ENCODE measurements at places on chromosomes 16 and 17.

GRCh38 chr16:79543219-79543618, 57.3 kb downstream of the MAF start:
- no peaks in the 10 kb centered on the region for H3K27me3 ChIP-seq
- H3K4me3 ChIP-seq = no peak overlapping the region
- H3K36me3 ChIP-seq = no peaks in the 10 kb centered on the region
- H3K27ac ChIP-seq = no peak overlapping the region

- peak overlapping the region; percentile 34 for H3K4me3 ChIP-seq
- no peaks in the 10 kb centered on the region for H3K27me3 ChIP-seq
- peaks cover 6% of the 10 kb centered on the region for H3K36me3 ChIP-seq
- peak overlapping the region; percentile 92 for H3K27ac ChIP-seq
- peaks cover 26% of the 10 kb centered on the region for H3K4me1 ChIP-seq
Observed at GRCh38 chr16:68236826-68237242, 907 bp upstream of the ESRP2 start.

- no peak for DNase-seq
- no peak overlapping the region for H3K4me3 ChIP-seq
- H3K4me1 ChIP-seq = peaks cover 6% of the 10 kb centered on the region
- no peak overlapping the region for H3K27ac ChIP-seq
- H3K27me3 ChIP-seq = no peaks in the 10 kb centered on the region
- H3K36me3 ChIP-seq = no peaks in the 10 kb centered on the region
Observed at GRCh38 chr16:53913920-53914319, 210.0 kb downstream of the FTO start.

DNA sequence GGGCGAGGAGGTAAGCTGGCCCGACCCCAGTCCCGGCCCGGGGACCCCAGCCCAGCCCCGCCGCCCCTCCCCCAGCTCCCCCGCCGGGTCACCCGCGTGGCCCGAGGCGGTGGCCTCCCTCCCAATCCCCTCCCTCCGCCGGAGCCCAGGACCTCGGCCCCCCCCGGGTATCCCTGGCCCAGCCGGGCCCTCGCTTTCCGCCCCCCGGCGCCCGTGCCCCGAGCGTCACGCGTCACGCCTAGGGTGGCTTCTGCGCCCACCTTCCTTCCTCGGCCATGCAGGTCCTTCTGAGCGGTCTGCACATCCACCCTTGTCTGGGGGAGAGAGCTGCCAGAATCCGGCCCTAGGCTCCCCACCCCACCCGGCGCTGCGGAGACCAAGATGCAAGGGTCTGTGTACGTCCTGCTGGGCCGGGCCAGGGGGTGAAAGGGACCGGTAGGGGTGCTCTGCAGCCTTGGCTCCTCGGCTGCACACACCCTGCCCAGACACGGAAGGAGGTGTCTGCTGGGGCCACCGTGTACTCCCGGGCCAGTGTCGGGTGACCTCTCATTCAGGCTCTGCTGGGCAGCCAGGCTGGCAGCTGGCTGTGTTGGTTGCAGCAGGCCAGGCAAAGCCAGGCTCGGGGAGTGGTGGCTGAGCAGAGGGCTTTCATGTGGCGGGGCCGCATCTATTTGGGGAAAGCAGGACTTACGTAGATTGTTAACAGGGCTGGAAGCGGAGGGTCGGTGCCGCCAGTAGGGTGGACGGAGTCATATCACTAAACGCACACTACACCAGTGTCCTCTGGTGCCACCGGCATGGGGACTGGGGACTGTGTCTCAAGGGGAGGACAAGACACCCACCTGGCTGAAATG, 754 bp downstream of the RAB11FIP4 start:
- no peak overlapping the region for H3K4me3 ChIP-seq
- H3K36me3 ChIP-seq = no peaks in the 10 kb centered on the region
- no peak for DNase-seq
- no peak overlapping the region for H3K27ac ChIP-seq

- H3K27me3 ChIP-seq = no peaks in the 10 kb centered on the region
- no peak overlapping the region for H3K27ac ChIP-seq
- no peaks in the 10 kb centered on the region for H3K36me3 ChIP-seq
- H3K4me1 ChIP-seq = no peaks in the 10 kb centered on the region
- no peak for DNase-seq
Observed at GRCh38 chr16:50474138-50474537, 74.1 kb upstream of the NKD1 start.

GRCh38 chr16:2776500-2777139, 460 bp downstream of the ELOB start:
- peak overlapping the region; percentile 98 for H3K4me3 ChIP-seq
- DNase-seq = no peak
- peaks cover 20% of the 10 kb centered on the region for H3K4me1 ChIP-seq
- H3K27me3 ChIP-seq = no peaks in the 10 kb centered on the region
- peaks cover 6% of the 10 kb centered on the region for H3K36me3 ChIP-seq

DNA sequence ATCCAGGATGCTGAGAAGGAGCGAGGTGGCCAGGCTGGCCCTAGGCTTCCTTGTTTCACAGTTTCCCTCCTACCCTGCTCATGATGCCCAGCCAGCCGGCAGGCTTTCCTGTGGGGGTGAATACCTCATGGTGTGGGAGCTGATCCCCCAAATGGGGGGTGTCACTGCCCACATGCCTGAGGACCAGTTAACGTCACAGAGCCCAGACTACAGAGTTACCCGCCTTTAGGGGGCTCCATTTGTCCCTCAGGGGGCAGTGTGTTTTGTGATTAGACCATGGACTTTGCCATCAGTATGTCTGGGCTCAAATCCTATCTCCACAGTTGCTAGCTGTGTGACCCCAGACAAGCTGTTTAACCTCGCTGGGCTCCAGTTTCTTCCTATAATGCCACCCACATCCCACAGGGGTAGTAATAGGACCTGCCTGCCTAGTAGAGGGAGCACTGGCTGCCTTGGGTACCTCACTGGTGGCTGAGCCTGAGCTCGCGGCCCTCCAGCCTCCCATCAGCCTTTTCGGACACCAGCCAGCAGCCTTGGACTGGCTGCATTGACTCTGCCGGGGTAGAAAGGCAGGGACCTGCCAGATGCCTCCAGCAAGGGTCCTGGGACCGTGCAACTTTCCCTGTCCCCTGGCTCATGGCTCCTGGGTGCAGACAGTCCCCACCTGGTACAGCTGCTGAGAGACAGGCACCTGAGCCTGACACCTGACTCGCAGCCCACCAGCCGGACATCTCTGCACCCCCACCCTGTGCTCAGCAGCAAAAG, 87.5 kb upstream of the GSE1 start:
- H3K27me3 ChIP-seq = no peaks in the 10 kb centered on the region
- H3K27ac ChIP-seq = no peak overlapping the region
- no peak for DNase-seq
- peaks cover 34% of the 10 kb centered on the region for H3K4me1 ChIP-seq
- no peak overlapping the region for H3K4me3 ChIP-seq

DNA sequence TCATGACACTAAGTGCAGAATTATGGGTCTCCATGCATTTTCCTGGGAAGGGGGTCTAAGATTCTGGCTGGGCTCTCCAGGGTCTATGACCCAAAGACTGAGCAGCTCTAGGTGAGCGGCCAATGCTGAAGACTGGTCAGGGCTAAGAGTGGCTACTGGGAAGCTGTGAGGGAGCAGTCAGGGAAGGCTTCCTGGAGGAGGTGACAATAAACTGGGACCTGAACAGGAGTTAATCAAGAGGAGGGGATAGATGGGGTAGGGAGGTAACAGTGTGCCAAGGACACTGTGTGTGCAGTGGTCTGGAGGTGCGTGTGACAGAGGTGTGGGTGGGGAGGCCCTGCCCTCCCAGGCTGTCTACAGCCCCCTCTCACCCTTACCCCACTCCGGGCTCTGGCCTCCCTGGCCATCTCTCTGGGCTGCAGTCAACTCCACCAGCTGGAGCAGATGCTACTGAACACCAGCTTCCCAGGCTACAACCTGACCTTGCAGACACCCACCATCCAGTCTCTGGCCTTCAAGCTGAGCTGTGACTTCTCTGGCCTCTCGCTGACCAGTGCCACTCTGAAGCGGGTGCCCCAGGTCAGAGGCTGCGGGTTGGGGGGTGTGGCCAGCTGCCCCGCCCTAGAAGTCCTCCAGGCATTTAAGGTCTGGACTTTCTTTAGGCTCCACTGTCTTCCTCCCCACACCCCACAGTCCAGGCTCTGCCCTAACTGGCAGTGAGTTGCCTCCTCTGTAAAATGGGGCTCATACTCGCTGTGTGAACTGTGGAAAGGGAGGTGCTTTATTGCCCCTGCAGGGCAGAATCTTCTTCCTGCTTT, 20.4 kb downstream of the ADGRG5 start:
- DNase-seq = no peak
- H3K36me3 ChIP-seq = no peaks in the 10 kb centered on the region
- no peaks in the 10 kb centered on the region for H3K27me3 ChIP-seq
- no peak overlapping the region for H3K4me3 ChIP-seq
- H3K27ac ChIP-seq = no peak overlapping the region

DNA sequence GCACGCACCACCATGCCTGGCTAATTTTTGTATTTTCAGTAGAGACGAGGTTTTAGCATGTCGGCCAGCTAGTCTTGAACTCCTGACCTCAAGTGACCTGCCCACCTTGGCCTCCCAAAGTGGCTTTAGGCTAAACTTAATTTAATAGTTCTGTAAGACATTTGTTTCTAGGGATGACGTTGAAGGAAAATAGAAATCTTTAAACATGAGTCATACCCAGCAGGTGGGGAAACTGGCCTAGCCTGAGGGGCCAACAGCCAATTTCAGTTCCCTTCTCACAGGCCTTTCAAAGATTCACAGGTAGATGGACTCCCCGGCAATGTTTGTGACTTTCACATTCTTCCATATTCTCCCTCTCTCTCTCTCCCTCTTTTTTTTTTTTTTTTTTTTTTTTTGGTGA, 18.1 kb upstream of the ITPRIPL2 start:
- H3K4me1 ChIP-seq = peaks cover 4% of the 10 kb centered on the region
- H3K27ac ChIP-seq = no peak overlapping the region
- H3K36me3 ChIP-seq = no peaks in the 10 kb centered on the region
- H3K4me3 ChIP-seq = no peak overlapping the region

- H3K4me1 ChIP-seq = no peaks in the 10 kb centered on the region
- H3K27me3 ChIP-seq = no peaks in the 10 kb centered on the region
- H3K4me3 ChIP-seq = no peak overlapping the region
- no peak for DNase-seq
- no peaks in the 10 kb centered on the region for H3K36me3 ChIP-seq
Observed at GRCh38 chr16:15770512-15770911, 86.3 kb downstream of the MYH11 start.

GRCh38 chr17:43406676-43407645, 8.2 kb downstream of the ARL4D start:
- H3K4me3 ChIP-seq = no peak overlapping the region
- H3K27me3 ChIP-seq = no peaks in the 10 kb centered on the region
- H3K27ac ChIP-seq = no peak overlapping the region
- no peak for DNase-seq

- no peak overlapping the region for H3K27ac ChIP-seq
- H3K27me3 ChIP-seq = no peaks in the 10 kb centered on the region
- H3K4me1 ChIP-seq = peaks cover 13% of the 10 kb centered on the region
- H3K4me3 ChIP-seq = no peak overlapping the region
Observed at GRCh38 chr16:71648162-71648561, 22.2 kb downstream of the MARVELD3 start.

GRCh38 chr17:32971171-32971570, 20.5 kb upstream of the SPACA3 start:
- H3K36me3 ChIP-seq = no peaks in the 10 kb centered on the region
- peaks cover 27% of the 10 kb centered on the region for H3K4me1 ChIP-seq
- peak; percentile 87 for DNase-seq
- H3K4me3 ChIP-seq = no peak overlapping the region
- H3K27ac ChIP-seq = peak overlapping the region; percentile 65
- H3K27me3 ChIP-seq = no peaks in the 10 kb centered on the region

- H3K4me3 ChIP-seq = no peak overlapping the region
- no peaks in the 10 kb centered on the region for H3K4me1 ChIP-seq
- H3K36me3 ChIP-seq = no peaks in the 10 kb centered on the region
- no peak overlapping the region for H3K27ac ChIP-seq
Observed at GRCh38 chr17:50495918-50496317, 12.3 kb upstream of the MYCBPAP start.

DNA sequence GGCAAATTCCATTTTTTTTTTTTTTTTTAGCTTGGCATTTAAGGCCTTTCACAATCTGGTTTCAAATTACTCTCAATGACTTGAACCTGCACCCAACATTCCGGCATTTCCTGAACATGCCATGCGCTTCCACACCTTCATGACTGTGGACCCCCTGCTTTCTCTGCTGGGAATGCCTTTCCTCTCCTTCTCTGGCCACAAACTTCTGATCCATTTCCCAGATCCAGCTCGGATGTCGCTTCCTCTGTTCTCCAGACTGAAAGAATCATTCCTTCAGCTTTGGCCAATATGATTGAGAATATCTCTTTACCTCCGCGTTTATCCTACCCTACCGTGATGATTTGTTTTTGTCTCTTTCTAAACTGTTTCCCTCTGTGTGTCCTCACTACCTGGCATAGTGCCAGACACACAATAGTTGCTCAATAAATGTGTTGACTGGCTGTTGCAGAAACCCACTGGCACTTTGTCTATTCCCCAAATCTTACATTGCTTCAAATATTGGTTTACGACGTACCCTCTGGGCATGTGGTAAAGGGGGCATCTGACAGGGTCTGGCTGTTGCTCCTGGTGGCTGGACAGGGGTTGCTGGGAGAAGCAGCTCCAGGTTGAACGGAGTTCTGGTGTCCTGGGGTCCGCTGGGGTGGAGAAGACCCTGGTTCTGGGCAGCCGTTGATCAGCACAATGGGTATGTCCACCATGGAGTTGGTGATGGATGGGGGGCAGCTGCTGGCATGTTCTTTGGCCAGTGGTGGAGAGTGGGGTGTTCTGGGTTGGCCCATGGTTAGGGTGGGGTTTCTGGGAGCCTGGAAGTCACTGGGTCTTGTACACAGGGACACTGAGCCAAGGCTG, 14.7 kb downstream of the TNS4 start:
- H3K27ac ChIP-seq = no peak overlapping the region
- H3K4me1 ChIP-seq = no peaks in the 10 kb centered on the region
- no peaks in the 10 kb centered on the region for H3K36me3 ChIP-seq
- DNase-seq = no peak

GRCh38 chr17:82394278-82394677, 22.7 kb downstream of the UTS2R start:
- no peaks in the 10 kb centered on the region for H3K4me1 ChIP-seq
- H3K36me3 ChIP-seq = no peaks in the 10 kb centered on the region
- no peak overlapping the region for H3K4me3 ChIP-seq
- H3K27ac ChIP-seq = no peak overlapping the region

- H3K36me3 ChIP-seq = no peaks in the 10 kb centered on the region
- no peaks in the 10 kb centered on the region for H3K27me3 ChIP-seq
- peak overlapping the region; percentile 92 for H3K4me3 ChIP-seq
- peak; percentile 77 for DNase-seq
- peaks cover 52% of the 10 kb centered on the region for H3K4me1 ChIP-seq
Observed at GRCh38 chr17:2400474-2400866, 390 bp downstream of the MNT start.

DNA sequence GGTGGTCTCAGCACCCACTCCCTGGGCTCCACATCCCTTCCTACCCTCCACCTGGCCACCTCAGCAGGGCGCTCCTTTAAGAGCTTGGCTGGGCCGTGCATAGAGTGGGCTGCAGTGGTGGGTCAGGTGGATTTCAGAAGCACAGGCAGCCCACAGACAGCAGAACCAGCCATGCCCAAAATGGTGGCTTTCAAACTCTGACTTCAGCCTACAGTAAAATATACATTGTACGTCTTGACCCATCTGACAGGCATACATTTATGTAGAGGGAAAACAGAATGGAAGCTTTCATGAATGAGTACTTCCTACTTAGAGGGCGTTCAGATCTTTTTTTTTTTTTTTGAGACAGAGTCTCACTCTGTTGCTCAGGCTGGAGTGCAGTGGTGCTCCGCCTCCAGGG, 26.0 kb upstream of the LASP1NB start:
- H3K27ac ChIP-seq = no peak overlapping the region
- H3K27me3 ChIP-seq = no peaks in the 10 kb centered on the region
- no peaks in the 10 kb centered on the region for H3K4me1 ChIP-seq
- no peak for DNase-seq
- no peak overlapping the region for H3K4me3 ChIP-seq
- H3K36me3 ChIP-seq = peaks cover 32% of the 10 kb centered on the region

- H3K4me3 ChIP-seq = no peak overlapping the region
- no peaks in the 10 kb centered on the region for H3K27me3 ChIP-seq
- no peaks in the 10 kb centered on the region for H3K36me3 ChIP-seq
- no peaks in the 10 kb centered on the region for H3K4me1 ChIP-seq
- DNase-seq = no peak
Observed at GRCh38 chr17:39582658-39583057, 25.1 kb downstream of the NEUROD2 start.
